ENCODE measurements at places on chromosomes 3 and 15. TPM values are rescaled to one million over a fixed set of nuclear protein-coding genes. Genes with fewer than 3 reads are reported as not detected.

Gene SLC22A14
- 1.8 TPM for total RNA-seq

Gene TLR9
- 0.27 TPM for total RNA-seq

DNA sequence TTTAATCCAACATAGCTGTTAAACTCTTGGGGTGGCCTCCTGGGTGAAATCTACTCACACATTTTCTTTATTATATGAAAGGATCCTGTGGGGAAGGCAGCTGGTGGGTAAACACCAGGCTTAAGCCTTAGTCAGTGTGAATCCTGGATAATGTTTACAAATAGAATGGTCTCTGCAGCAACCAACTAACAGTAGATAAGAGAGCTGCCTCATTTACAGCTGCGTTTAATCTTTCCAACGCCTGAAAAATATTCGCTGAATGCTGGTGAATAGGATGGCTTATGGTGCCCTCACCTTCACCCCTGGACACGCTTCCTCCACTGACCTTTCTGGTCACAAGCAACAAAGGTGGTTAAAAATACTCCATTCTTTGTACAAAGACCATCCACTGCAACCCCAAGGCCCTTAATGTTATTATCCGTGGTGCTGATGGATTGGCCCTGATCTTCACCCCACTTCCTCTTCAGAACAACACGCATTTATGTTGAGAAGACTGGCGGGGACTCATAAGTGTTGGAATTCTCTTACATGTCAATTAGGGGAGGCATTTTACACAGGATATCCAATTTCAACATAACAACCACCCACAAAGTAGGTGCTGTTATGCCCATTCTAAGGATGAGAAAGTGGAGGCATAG is 120.0 kb upstream of the FRMD4B start:
- DNase-seq = no peak

- no peak for DNase-seq
Measured at GRCh38 chr3:99970198-99970597, 144.1 kb downstream of the FILIP1L start.

DNA sequence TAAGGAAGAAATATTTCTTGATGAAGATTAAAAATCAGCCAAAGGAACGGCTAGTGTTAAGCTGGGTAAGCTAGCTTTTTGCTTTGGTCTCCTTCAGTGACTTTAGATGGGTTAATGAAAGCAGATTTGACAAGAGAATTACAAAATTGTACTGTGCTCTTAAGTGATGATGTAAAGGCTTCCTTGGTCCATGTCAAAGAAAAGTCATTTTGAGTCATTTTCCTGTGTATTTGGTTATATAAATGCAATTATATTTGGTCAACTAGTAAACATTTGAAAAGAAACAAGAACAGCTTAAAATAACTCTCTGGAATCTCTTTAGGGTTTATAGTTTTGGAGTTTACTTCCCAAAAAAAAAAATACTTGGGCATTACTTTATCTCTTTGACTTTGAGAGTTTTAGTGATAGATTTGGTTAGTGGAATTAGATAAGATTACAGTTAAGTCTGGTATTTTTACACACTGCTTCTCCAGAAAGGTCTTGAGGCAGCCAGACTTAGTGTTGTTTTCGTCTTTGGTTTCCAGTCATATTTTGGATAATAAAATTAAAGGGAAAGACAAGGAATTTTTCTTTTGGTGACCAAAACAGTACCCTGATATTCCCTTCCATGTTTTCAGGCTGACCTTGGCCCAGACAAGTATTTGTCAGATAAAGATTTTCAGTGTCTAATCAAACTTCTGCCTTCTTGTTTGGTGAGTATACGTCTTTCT is 42.3 kb downstream of the PDHB start:
- no peak for DNase-seq

DNA sequence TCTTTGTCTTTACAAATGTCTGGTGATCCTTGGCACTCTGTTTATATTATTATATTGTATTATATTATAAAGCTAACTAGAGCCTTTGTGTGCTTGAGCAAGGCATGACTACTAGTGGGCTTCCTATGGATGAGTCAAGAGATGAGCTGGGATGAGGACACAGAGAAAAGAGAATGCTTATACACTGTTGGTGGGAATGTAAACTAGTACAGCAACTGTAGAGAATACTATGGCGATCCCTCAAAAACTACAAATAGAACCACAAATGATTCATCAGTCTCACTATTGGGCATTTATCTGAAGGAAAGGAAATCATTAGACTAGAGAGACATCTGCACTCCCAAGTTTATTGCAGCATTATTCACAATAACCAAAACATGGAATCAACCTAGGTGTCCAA is 40.8 kb upstream of the MED12L start:
- DNase-seq = no peak

GRCh38 chr3:81277853-81278252 is 483.6 kb downstream of the GBE1 start:
- DNase-seq = no peak

DNA sequence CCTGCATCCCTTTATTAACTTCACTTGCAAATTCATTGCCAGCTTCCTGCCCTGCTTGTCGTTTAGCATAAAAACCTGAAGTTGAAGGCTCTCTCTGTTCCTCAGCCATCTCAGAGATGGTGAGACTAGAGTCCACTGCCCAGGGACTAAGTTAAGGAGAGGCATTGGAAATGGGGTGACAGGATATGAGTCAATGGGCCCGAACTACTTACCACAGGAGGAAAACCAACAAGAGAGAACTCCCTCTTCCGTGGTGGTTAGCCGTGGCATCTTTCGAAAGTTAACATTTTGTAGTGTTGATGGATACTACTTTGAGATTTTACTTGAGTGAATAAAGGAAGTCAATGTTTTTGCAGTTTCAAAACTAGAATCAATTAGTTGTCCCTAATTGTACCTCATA is 65.3 kb downstream of the LRTM1 start:
- DNase-seq = no peak

DNA sequence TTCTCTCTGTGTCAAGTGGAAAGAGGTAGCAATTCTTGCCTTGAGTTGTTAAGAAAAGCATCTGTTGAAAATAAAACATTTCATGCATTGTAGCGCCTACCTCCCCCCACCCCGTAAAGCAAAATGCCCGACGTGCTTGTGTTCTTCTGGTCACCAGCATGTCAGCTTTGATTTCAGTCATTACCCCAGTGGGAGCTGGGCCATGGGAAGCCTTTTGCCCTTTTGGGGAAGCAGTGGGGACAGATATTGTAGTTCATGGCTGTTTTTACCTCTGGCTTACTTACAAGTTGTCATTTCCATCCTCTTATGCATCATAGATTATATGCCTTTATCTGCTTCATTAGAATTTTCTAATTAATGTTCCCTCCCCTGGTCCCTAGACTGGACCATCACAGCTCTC is 328.7 kb downstream of the RYR3 start:
- DNase-seq = no peak

- DNase-seq = no peak
Measured at GRCh38 chr3:137171834-137172603, 214.2 kb downstream of the IL20RB start.

DNA sequence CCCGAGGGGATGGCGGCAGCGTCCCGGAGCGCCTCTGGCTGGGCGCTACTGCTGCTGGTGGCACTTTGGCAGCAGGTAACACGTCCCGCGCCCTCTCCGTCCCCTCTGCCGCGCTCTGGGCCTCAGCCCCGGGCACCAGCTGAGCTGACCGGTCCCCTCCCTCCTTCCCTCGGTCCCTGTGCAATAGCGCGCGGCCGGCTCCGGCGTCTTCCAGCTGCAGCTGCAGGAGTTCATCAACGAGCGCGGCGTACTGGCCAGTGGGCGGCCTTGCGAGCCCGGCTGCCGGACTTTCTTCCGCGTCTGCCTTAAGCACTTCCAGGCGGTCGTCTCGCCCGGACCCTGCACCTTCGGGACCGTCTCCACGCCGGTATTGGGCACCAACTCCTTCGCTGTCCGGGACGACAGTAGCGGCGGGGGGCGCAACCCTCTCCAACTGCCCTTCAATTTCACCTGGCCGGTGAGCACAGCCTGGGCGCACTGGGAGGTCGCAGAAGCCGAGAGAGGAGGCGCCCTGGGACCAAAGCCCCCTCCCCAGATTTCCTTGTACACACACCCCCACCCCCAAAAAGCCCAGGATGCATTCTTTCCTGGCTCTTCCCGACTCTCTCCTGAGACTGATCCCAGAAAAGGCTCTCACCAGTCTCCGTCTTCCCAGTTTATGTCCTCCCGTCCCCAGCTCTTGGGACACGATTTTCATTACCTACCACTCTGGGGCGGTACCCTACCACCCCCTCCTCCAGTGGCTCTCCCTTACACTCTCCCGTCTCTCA is 705 bp downstream of the DLL4 start:
- DNase-seq = no peak

DNA sequence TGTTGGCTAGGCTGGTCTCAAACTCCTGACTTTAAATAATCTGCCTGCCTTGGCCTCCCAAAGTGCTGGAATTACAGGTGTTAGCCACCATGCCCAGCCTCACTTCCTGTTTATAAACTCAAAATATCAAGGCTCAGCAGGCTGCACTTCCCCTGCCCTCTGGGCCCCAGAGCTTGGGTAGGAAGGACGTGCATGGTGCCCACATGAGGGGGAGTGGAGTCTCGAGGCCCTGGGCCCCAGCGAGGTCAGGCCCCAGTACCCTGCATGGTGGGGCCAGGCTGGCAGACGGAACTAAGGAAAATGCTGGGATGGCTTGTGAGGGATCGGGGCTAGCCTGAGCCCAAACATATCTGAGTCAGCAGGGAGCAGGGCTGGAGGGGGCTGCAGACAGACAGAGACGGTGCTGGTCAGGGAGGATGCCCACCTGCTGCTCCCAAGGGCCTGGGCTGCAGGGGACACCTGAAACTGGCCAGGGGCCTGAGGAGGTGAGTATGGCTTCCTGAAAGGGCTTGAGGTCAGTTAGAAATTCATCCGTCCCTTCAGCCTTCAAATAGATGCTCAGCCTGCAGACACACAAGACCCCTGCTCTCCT is 5.1 kb downstream of the SPTBN5 start:
- no peak for DNase-seq

GRCh38 chr3:11436775-11437174 is 164.6 kb downstream of the ATG7 start:
- no peak for DNase-seq

DNA sequence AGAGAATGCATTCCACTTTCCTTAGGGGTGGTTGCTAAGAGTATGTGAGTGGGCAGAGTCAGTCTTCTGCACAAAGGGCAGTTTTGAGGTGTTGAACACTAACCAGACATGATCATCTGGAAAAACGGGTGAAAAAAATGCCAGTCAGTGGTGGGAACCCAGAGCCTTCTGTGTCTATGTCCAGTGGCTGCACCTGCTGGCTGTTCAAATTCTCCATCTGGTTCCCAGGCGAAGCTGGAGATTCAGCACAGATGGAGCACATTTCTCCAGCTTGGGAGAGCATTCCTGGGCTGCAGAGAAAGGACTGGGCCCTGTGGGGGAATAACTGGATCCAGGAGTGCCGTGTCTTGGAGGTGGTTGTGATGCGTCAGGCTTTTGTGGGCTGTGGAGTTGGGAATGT is 74.1 kb downstream of the TRAK1 start:
- no peak for DNase-seq

DNA sequence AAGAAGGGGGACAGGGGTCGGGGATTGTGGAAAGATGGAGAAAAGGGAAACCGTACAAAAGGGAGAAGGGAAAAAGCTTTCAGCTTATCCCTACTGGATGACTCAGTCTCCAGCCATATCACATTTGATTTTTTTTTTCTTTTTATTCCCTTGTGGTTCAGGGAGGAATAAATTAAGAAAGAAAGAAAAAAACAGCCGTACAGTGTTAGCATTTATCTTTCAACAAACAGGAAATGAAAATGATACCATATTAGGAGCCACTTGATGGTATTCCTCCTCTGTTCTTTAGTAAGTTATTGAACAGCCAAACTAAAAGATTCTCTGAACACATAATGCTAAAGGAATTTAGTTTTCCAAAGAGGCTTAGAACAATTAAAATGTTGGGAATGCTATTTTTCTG is 594.4 kb downstream of the FOXP1 start:
- no peak for DNase-seq

All from Calu3 (cell line).